ENCODE measurements at places on chromosomes 1 and 21.

DNA sequence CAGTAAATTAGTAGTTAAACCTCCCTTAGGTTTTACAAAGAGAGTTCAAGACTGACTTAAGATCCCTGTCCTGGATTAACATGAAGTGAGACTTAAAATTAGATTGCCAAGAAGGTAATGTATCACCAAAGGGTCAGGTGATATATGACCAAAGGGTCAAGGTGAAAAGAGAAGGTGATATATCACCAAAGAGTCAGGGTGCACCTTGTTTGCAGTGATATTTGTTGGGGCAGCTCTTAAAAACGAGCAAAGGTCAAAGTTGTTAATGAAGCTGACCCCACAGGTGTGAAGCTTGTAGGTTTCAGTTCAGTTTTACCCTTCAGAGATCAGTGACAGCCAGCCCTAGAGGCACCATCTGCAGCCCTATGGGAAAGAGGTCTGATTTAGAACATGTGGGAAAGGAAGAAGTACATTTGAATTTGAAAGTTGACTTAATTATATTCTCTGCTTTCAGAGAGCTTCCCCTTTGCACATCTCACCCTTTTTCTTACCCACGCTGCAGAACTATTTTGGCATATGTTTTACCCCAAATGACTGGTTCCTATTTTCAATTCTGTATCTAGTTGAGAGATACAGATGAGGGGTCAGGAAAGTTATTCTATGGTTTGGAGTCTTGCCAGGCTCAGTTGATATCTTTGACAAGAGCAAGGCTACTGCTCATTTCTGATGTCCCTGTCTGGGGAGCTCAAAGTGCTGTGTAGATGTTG is 170.8 kb downstream of the S1PR1 start:
- DNase-seq: no peak

- DNase-seq: no peak
Measured at GRCh38 chr1:202580619-202581018, 129.6 kb downstream of the SYT2 start.

- DNase-seq: no peak
Measured at GRCh38 chr1:182061594-182061993, at the start of gene ZNF648. TSS of gene ZNF648 (minus strand) at chr1:182061712. CDS start at chr1:182058010, 3,702 bp downstream.

GRCh38 chr21:33403128-33403785 is at the start of gene IFNGR2:
TSS of gene IFNGR2 (plus strand) at chr21:33403413. CDS start at chr21:33403544, 131 bp downstream.
- no peak for DNase-seq

GRCh38 chr1:110671361-110671760 is 3.4 kb downstream of the KCNA3 start:
- no peak for DNase-seq

DNA sequence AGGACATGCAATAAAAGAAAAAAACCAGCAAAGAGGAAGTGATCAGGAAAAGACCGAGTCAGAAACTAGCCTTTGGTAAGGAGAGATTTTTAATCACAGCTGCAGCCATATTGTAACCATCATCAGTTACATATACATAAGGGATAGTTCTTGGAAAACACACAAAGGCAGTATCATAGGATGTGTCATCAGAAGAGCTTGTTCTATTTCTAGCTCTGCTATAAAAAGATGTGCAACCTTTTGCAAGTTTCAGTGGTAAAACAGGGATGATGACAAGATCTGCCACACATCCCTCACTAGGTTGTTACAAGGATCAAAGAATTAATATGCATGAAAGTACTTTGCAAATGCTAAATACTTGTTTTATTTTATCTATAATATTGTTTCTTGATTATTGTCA is 342.0 kb downstream of the VAV3 start:
- no peak for DNase-seq

- peak; percentile 34 for DNase-seq
Measured at GRCh38 chr1:205298191-205298994, 23.2 kb downstream of the NUAK2 start.

- no peak for DNase-seq
Measured at GRCh38 chr1:109319114-109319513, 12.3 kb upstream of the MYBPHL start.

DNA sequence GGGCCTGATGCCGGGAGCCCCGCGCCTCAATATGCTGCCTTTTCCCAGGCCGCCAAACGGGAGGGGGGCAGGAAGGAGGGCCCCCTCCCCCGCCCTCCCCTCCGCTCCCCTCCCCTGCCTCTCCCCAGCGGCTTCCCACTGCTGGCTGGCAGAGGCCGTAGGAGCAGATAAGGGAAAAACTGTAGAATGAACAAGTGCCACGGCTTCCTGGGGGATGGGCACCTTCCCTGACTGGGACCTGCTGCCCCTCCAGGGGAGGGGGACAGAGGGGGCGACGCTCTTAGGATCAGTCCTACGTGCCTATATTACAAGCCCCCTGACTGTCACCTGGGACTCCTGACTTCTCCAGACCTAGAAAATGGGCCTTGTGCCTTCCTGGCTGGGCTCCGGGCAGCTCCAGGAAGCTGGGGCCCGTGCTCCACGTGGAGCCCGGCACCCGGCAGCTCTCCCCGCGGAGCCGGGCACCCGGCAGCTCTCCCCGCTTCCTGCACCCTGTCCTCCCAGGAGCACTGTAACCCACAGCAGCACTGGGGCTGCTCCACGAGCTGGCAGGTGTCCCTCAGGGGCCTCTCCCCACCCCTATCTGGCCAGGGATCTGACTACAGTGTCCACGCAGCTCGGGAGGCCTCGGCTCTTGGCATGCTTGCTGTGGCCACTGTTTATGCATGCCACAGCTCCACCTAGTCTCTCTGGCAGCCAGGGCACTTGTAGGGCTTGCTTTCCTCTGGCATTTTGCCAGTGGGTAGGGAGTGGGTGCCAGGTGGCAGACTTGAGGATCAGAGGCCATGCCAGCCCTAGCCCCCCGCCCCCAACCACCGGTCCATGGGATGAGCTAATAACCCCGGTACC is 674 bp upstream of the HES5 start:
- peak; percentile 76 for DNase-seq

Measured in DMS153 (cell line).